Activated CD4-positive, alpha-beta T cell treated with anti-CD3 and anti-CD28 coated beads for 36 hours (primary cell): ENCODE measurements at places on chromosomes 11 and 22. TPM values are rescaled to one million over a fixed set of nuclear protein-coding genes. Genes with fewer than 3 reads are reported as not detected.
A peak's percentile ranks its signal among the peaks of the same experiment; 100 is the strongest.

DNA sequence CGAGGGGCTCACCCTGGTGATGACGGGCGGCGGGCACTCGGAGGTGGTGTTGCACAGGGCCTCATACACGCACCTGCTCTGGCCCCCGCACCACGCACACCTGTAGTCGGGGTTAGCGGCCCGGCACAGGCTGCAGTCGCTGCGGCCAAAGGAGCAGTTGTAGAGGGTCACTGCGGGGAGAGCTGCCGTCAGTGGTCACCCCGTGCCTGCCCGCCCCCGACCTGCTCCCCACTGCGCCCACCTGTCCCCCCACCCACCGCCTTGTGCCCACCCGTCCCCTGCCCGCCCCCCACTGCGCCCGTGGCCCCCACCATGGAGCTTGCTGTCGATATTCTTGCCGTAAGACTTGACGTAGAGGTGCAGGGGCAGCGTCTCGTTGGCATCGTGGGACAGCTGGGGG lies 13.6 kb upstream of the MAPK11 start:
- H3K4me1 ChIP-seq = no peaks in the 10 kb centered on the region
- H3K36me3 ChIP-seq = no peaks in the 10 kb centered on the region
- no peak for DNase-seq

GRCh38 chr11:127063241-127063640 lies 62.7 kb upstream of the KIRREL3 start:
- H3K4me3 ChIP-seq = no peak overlapping the region
- no peak overlapping the region for H3K27ac ChIP-seq
- no peak for DNase-seq

DNA sequence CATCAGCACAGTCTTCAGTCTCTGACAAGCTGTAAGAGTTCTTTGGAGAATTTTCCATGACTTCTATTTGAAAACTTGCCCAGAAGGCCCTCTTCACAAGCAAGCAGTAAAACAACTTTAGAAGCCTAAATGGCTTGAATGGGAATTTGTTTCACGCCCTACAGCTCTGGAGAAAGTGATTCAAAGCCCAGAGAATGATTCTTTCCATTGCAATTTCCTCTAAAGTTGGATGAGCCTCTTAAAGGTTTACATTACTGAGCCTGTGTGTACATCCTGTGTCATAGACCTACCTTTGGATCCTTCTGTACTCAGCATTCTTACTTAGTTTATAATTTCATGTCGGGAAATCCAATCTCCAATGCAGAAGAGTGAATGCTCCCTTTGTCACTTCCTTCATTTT lies 6.8 kb upstream of the OR8B3 start:
- peaks cover 16% of the 10 kb centered on the region for H3K27me3 ChIP-seq
- DNase-seq = no peak
- no peak overlapping the region for H3K27ac ChIP-seq
- H3K36me3 ChIP-seq = no peaks in the 10 kb centered on the region

DNA sequence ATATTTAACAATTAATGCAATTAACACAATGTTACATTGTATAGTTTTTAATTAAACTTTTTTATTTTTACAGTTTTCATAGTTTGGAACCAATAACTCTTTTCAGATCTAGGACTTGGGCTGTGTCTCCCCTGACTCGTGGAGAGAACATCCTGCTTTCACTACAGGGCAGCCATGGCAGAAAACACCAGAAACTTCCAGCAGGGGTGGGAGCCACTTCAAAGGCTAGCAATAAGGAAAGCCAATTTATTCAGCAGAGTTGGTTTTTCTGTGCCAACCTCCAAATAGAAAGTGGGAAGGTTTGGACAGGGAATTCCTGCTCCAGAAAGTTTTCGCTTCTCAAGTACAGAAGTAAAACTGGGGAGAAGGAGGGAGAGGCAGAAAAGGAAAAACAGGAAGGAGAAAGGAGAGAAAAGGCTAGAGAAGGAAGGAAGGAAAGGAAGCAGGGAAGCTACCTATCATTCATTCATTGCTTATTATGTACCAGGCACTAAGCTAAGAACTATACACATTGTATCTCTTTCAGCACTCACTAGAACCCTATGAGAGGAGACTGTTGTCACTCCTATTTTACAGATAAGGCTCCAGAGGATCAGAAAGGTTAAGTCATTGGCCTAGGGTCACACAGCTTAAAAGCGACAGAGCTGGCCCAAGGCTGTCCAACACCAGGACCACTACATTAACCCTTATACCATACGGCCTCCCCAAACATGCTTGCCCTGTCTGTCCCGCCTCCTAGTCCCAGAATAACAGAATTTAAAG lies 54.8 kb upstream of the CREB3L1 start:
- no peak overlapping the region for H3K27ac ChIP-seq
- H3K27me3 ChIP-seq = peaks cover 12% of the 10 kb centered on the region
- no peak overlapping the region for H3K4me3 ChIP-seq
- no peaks in the 10 kb centered on the region for H3K36me3 ChIP-seq

GRCh38 chr11:67626970-67627369 lies 2.8 kb downstream of the NUDT8 start:
- peaks cover 7% of the 10 kb centered on the region for H3K4me1 ChIP-seq
- no peaks in the 10 kb centered on the region for H3K27me3 ChIP-seq
- no peak overlapping the region for H3K4me3 ChIP-seq
- DNase-seq = no peak
- H3K36me3 ChIP-seq = no peaks in the 10 kb centered on the region
- H3K27ac ChIP-seq = no peak overlapping the region

GRCh38 chr11:133347988-133348387 lies 184.3 kb downstream of the OPCML start:
- H3K4me3 ChIP-seq = no peak overlapping the region
- no peaks in the 10 kb centered on the region for H3K4me1 ChIP-seq
- H3K36me3 ChIP-seq = no peaks in the 10 kb centered on the region
- no peak overlapping the region for H3K27ac ChIP-seq
- H3K27me3 ChIP-seq = no peaks in the 10 kb centered on the region

- no peak overlapping the region for H3K27ac ChIP-seq
- H3K4me1 ChIP-seq = peaks cover 17% of the 10 kb centered on the region
- peaks cover 28% of the 10 kb centered on the region for H3K36me3 ChIP-seq
- H3K27me3 ChIP-seq = no peaks in the 10 kb centered on the region
These were observed 7.3 kb downstream of the TOP3B start for GRCh38 chr22:21975273-21975672.

- peaks cover 10% of the 10 kb centered on the region for H3K36me3 ChIP-seq
- peak overlapping the region; percentile 95 for H3K4me3 ChIP-seq
- DNase-seq = no peak
These were observed 813 bp upstream of the BTBD10 start for GRCh38 chr11:13463779-13464290.

DNA sequence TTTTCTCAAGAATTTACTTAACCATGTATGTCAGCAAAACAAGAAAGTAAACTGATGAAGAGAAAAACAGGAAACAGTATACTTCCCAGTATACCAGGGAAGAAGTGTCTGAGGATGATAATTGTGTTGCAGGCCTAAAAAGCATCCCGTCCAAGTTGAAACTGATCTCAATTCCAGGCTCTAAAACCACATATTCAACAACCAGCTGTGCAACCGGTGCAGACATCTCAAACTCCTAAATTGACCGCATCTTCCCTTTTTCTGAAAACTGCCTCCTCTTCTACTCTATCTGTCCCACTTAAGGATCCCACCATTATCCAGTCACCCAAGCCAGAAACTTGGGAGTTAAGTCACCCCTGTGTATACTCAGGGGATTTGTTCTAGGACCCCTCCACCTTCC lies 47.2 kb downstream of the CCDC83 start:
- H3K36me3 ChIP-seq = no peaks in the 10 kb centered on the region
- H3K4me3 ChIP-seq = no peak overlapping the region
- H3K27me3 ChIP-seq = no peaks in the 10 kb centered on the region
- DNase-seq = no peak
- H3K4me1 ChIP-seq = no peaks in the 10 kb centered on the region

GRCh38 chr11:77386178-77386577 lies 84.7 kb upstream of the GDPD4 start:
- no peak overlapping the region for H3K27ac ChIP-seq
- peaks cover 8% of the 10 kb centered on the region for H3K36me3 ChIP-seq
- no peaks in the 10 kb centered on the region for H3K4me1 ChIP-seq
- H3K4me3 ChIP-seq = no peak overlapping the region

DNA sequence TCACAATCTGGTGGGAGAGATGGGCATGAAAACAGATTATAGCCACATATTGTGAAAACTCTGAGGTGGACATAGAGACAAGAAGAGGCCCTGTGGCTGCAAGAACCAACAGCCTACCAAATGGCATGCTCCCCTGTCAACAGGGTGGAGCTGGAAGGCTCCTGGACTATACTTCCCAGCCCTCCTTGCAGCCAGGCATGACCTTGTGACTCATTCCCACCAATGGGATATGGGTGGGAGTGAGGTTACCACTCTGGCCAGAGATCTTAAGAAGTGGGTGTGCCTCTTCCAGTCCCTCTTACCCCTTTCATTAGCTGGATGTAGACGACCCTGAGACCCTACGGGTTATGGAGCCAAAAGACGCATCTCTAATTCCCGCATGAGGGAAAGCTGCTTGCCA lies 126.4 kb upstream of the ZBED5 start:
- no peaks in the 10 kb centered on the region for H3K27me3 ChIP-seq
- no peaks in the 10 kb centered on the region for H3K36me3 ChIP-seq
- H3K4me1 ChIP-seq = no peaks in the 10 kb centered on the region
- H3K27ac ChIP-seq = no peak overlapping the region
- H3K4me3 ChIP-seq = no peak overlapping the region

DNA sequence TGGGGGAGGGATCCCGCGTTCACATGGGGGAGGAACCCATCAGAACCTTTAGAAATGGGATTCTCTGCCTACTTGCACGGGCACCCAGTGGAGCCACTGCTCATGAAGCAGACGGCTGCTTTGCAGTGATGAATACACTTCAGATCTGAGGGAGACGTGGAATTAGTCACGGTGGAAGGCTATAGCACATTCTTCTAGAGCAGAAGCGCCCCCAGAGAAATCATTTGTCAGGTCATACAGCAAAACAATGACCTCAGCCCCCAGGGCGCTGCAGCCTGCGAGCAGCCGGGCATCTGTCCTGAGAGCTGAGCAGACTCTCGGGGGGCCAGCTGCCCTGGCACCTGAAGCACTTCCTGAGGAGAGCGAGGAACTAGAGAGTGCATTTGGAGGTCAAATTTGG lies 12.7 kb downstream of the TP53AIP1 start:
- no peaks in the 10 kb centered on the region for H3K27me3 ChIP-seq
- H3K4me1 ChIP-seq = peaks cover 8% of the 10 kb centered on the region
- H3K27ac ChIP-seq = no peak overlapping the region
- no peak for DNase-seq
- H3K4me3 ChIP-seq = no peak overlapping the region

DNA sequence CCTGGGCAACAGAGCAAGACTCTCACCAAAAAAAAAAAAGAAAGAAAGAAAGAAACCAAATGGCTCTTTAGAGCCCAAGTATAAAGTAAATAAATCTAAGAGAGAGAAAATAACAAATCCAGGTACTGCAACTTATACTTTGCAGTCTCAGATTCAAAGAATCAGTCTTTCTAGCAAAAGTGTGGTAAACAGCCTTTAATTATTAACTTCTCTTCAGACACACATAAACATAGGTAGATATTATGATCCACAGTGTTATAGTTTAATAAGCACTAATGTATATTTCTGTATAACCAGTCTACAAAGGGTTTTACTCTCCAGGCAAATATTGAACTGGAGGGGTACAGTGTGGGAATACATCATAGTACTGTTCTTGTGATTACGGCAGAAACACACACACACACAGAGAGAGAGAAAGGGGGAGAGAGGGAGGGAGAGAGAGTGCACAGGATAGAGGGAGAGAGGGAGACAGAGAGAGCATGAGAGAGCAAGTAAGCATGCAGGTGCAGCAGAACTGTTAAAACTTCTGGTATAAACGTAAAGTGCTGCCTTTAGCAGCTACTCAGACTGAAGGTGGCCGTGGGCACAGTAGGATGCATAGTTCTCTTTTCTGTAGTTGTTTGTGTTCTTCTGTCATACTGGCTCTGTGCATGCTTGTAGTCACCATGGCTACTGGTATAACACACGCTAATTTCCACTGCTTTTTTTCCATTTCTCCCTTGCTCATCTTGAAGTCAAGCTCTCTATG lies 32.3 kb downstream of the MTMR2 start:
- H3K4me3 ChIP-seq = no peak overlapping the region
- no peaks in the 10 kb centered on the region for H3K27me3 ChIP-seq
- peak; percentile 7 for DNase-seq

- no peaks in the 10 kb centered on the region for H3K36me3 ChIP-seq
- no peak overlapping the region for H3K27ac ChIP-seq
- H3K4me1 ChIP-seq = no peaks in the 10 kb centered on the region
These were observed 37.7 kb downstream of the DDI1 start for GRCh38 chr11:104073950-104074705.

GRCh38 chr11:2788168-2789071 lies 88.6 kb upstream of the KCNQ1OT1 start:
- DNase-seq = peak; percentile 1
- H3K27ac ChIP-seq = no peak overlapping the region
- no peaks in the 10 kb centered on the region for H3K36me3 ChIP-seq
- H3K27me3 ChIP-seq = no peaks in the 10 kb centered on the region
- H3K4me3 ChIP-seq = no peak overlapping the region
- H3K4me1 ChIP-seq = no peaks in the 10 kb centered on the region

DNA sequence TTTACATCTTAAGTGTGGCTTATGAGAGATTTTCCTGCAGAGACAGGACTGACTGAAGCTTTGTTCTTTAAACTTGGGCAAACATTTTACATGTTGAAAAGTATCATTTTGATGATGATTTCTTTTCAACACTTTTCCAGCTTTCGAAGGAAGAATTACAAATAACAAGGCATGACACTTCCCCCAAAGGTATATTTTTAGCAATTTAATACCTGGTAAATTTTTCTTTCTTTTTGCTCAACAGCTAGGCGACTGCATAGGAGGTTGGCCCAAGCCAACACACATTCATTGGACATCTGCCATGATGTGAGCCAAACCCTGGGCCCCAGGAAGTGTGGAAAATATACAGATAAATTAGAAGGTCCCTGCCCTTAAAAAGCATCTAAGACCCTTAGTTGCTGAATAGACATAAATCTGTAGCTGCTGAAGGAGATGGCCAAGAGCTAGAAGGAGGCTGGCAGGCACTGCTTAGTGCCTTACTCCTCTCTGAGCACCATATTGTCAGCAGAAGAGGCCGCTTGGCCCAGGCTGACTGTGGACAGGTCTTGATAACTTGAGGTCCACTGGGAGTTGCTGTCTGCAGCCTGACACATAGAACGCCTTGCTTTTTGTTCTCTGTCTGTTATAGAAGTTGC lies 53.3 kb upstream of the CD44 start:
- H3K27me3 ChIP-seq = no peaks in the 10 kb centered on the region
- H3K4me3 ChIP-seq = no peak overlapping the region
- peaks cover 1% of the 10 kb centered on the region for H3K36me3 ChIP-seq
- no peak overlapping the region for H3K27ac ChIP-seq
- H3K4me1 ChIP-seq = peaks cover 89% of the 10 kb centered on the region
- no peak for DNase-seq

GRCh38 chr11:92216789-92217188 lies 7.8 kb upstream of the FAT3 start:
- no peak overlapping the region for H3K4me3 ChIP-seq
- H3K27ac ChIP-seq = no peak overlapping the region
- H3K4me1 ChIP-seq = no peaks in the 10 kb centered on the region
- DNase-seq = no peak
- H3K27me3 ChIP-seq = peaks cover 9% of the 10 kb centered on the region
- H3K36me3 ChIP-seq = no peaks in the 10 kb centered on the region

Gene KLHDC7B
- total RNA-seq = 6.4 TPM

Gene LYVE1
- total RNA-seq = not detected

Gene C2CD2L
- 16.3 TPM for total RNA-seq

Gene DEFB131B
- not detected for total RNA-seq

Gene SLC22A25
- not detected for total RNA-seq

Gene UBXN1
- 119 TPM for total RNA-seq

Gene MYBPC3
- total RNA-seq = not detected
